NCI-H1436 treated with DMSO at 0.1 percent for 48 hours (cell line): ENCODE measurements at places on chromosomes 7 and 10.

GRCh38 chr10:78513986-78514385, 480.3 kb downstream of the RPS24 start:
- DNase-seq = no peak

GRCh38 chr10:92544296-92544695, 29.6 kb downstream of the IDE start:
- no peak for DNase-seq

DNA sequence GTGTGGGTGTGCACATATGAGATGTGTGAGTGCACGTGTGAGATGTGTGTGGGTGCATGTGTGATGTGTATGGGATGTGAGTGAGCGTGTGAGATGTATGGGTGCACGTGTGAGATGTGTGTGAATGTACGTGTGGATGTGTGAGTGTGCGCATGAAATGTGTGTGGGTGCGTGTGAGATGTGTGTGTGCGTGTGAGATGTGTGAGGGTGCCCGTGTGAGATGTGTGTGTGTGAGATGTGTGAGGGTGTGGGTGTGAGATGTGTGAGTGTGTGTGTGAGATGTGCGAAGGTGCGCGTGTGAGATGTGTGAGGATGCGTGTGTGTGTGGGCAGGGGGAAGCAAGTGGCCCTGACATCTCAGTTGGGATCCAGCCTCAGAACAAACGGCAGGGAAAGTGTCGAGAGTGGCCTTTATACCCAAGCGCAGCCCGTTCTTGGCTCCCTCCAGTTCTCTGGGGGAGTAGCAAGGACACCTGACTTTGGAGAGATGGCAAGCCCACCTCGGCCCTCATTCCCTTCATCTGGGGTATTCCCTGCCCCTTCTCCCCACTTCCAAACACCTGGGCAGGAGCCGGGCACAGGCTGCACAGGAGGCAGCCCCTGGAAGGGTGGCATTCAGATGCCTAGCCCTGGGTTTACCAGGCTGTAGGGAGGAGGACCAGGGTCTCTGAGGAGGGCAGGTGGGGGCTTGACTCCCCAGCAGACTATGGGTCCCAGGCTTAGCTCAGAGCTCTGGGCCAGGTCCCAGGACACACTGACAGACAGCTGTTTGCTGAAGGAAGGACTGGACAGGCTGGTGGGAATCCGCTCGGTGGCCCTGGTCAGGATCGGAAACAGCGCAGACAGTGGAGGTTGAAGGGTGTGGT, 31.6 kb downstream of the PPIF start:
- DNase-seq = no peak

DNA sequence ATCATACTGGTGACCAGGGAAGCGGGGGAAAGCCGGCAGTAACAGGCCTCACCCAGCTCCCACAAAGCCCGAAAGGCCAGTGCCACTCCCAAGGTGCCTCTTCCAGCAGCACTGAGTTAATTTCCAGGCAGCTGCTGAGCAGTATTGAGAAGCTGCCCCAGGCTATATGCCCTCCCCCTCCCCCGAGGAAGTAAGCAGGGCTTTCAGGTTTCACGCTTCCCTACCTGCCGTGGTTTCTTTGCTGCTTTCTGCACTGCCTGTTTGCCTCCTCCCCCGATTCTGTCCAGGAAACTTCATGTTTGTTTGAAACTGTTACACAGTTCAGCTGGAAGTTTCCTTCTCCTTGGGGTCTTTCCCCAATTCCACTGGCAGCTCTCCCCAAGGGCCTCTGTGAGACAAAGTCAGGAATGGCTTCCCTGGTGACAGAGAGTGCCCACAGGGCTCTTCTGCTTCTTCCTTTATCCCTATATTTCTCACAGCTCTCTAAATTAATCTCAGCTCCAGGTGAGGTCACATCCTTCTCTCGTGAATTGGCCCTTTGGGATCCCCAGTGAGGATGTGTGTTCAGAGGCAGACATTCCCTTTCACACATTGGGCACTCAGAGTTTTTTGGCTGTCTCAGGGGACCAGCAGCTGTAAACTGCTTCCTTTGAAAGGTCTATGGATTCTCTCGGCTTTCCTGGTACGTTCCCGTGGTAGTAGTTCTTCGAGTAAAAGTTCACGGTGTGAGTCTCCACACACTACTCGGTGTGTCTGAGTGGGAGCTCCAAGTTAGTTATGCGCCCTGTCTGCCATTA, 19.4 kb downstream of the C1GALT1 start:
- no peak for DNase-seq

- DNase-seq = no peak
Observed at GRCh38 chr10:99329554-99330346, 594 bp downstream of the CNNM1 start.

DNA sequence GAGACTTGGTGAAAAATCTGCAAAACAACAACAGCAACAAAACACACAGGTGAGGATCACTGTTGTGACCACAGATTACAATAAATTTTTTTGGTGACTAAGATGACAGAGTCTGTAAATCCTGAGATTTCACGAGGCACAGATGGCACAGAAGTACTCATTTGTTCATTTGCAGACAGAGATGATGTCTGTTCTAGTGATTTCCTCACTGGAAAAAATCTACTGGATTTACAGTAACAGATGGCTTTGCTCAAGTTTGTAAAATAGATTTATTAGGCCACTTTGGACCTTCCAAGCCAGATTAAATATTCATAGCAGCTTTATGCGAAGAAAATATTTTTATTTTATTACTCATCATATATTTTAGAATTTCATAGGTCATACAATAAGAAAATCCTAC, 113.5 kb upstream of the IL6 start:
- DNase-seq = no peak

DNA sequence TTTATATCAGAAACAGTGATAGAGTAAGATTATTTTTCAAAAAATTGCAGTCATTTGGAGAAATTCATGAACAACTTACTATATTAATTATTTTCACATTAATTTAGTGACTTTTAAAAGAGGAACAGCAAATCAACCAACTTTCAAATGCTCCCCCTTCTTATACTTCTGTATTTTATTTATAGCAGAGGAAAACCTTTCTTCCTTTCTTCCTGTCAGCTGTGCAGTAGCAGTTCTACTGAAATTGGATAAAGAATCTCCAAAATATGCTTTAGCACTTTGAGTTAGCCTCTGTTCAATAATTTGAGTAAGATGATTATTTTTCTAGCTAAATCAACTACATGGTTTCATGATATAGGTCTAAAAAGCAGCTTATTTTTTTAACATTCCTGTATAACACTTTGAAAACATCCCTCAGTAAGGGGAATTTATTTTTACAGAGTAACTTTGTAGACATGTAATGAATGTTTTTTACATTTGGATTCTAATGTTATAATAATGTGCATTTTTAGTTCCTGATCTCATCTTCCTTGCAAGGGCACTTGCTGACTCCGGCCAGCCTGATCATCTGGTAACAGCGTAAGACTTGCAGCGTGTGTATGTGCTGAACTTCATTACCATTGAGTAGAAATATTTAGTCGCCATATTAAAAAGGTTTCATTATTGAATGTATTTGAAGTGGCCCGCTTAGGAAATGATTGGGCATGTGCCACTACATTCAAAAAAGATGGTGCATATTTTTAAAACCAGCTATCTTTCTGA, 158.3 kb upstream of the HDAC9 start:
- DNase-seq = no peak

- DNase-seq = no peak
Observed at GRCh38 chr10:133187091-133187905, 27.3 kb downstream of the KNDC1 start.
